ENCODE measurements at places on chromosomes 11 and 22.

DNA sequence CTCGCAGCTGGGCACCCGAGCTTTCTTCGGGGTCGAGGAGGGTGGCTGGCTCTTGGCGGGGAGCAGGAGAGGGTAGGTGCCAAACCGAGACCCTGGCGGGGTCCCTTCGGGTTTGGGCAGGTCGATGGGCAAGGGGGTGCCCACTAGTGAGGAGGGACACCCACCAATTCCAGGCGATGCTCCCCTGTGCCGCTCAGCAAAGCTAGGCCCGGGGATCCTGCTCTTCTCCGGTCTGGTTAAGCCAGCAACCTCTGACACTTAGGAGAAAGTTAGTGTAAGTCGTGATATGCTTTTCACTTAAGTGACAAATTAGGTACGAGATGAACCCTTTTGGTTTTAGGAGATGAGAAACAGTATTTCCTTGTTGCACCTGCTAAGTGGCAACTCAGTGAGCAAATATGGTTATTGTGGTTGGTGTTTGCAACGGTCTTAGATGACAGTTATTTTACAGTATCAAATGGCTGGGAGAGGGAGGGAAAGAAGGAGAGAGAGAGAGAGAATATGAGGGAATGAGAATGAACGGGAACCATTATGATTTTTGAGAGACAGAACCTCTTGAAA lies 565 bp downstream of the NUCB2 start:
- DNase-seq = peak; percentile 53

DNA sequence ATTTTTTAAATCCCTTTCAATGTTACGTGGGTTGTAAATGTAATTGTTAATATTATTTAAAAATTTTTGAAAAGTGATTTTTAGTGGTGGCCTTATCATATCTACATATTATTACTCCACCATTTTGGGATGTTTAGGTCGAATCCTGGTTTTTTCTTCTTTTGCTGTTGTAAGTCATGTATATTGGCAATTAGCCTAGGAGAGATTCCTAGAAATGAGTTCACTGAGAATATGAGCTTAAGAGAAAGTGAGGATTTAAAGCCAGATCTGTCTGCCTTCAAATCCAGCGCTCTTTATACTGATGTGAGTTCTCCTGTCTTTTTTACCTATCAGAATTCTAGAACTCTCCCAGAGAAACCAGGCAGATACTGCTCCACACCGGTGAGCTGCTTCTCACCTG lies 56.1 kb downstream of the PTPRJ start:
- DNase-seq = no peak

GRCh38 chr11:123111465-123111864 lies 49.5 kb upstream of the HSPA8 start:
- peak; percentile 57 for DNase-seq

DNA sequence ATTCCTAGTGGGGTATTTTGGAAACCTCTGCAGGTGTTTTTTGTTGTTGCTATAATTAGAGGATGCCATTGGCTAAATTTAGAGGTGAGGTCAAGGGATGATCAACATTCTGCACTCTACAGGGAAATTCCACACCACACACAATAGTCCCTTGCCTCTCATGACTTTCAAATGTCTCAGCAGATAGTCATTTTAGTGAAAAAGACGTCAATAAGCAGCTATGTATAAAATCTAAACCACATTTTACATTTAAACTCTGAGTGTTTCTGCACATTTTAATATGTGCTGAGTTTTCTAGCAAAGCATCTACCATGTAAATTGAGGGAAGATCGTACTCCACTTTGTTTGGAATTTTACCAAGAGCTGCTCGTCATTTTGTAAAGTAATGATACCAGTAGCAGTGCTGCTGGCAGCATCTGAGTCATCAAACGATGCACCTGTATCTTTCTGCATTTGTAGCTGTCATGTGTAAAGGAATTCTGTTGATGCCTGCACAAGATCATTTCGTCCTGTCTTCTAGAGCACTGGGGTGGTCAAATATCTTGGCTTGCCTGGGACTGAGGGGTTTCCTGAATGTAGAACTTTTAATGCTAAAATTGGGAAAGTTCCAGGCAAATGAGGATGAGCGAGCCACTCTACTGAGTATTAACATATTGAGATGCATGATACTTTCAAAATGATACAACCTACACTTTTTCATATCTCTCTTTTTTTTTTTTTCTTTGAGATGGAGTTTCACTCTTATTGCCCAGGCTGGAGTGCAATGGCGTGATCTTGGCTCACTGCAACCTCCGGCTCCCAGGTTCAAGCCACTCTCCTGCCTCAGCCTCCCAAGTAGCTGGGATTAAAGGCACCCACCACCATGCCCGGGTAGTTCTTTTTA lies 414.5 kb upstream of the SYN3 start:
- no peak for DNase-seq

GRCh38 chr11:66240781-66241136 lies 27.7 kb upstream of the RAB1B start:
- no peak for DNase-seq

GRCh38 chr11:95565724-95566141 lies 223.8 kb downstream of the FAM76B start:
- no peak for DNase-seq

DNA sequence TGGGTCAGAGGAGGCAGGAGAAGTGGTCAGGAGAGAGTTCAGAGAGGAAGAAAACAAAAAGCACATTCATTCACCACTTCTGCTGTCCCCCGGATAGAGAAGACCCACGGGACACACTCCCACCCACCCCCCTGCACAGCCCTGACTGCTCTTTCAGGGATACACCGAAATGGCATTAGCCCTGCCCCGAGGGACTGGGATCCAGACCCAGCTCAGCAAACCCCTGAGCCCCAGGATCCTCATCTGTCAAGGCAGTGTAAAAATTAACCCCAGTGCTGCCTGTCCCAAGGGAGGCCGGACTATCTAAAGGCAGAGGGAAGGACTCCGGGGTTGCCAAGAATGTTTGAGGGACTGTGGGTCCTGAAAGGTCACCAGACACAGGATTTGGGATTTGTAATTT lies 31.2 kb downstream of the TPBGL start:
- DNase-seq = no peak
